ENCODE measurements at places on chromosomes 2 and 18.

DNA sequence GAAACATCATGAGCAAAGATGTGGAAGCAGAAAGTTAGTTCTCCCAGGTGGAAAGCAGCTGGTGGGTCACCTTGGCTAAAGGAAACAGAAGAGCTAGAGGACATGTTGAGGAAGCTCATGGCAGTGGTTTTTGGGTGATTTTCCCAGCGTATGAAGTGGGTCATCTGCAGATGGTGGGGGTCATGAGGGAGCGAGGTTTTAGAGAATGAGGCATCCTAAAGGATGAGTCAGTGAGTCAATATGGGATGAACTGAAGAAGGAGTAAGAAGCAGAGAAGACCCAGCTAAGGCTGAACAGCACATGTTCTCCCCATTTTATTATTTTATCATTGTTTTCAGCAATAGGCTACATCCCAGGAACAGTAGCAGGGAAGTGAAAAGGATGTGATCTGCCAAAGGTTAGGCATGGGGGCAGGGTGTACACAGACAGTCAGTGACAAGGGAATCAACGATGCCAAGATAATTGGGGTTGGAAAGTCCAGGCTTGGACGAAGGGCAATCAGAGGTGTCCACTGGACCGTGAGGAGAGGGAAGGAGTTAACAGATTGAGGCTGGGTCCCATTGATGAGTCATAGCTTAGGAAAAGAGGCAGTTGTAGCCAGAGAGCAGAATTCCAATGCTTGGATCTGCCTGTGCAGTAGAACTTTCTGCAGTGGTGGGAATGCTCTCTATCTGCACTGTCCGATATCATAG is 289.3 kb upstream of the RAB12 start:
- no peak for DNase-seq

DNA sequence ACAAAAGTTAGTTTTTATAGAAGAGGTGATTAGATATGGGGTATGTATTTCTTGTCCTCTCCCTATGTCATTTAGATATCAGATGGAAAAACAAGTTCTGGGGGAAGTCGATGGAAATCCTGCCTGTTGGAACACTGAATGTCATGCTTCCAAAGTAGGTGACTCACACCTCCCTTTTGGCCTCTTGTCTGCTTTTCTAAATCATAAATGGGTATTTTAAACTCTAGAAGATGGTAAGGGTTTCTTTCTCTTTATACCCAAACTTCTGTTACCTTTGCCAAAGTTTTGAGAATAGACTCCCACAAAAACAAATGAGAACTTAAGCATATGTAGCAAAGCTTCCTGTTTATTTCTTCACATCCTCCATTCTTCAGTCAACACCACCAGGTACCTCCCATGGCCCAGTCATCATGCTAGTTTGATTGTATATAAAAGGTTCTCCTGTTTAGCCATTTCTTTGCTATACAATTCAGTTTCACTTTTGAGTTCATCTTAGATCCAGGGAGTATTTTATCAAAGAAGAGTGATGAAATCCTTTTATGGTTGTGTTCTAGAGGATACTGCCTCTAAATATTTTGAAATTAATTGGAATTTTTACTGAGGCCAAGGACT is 63.9 kb downstream of the PRKRA start:
- no peak for DNase-seq

- DNase-seq = no peak
Observed at GRCh38 chr2:28413899-28414295, 21.2 kb downstream of the FOSL2 start.

DNA sequence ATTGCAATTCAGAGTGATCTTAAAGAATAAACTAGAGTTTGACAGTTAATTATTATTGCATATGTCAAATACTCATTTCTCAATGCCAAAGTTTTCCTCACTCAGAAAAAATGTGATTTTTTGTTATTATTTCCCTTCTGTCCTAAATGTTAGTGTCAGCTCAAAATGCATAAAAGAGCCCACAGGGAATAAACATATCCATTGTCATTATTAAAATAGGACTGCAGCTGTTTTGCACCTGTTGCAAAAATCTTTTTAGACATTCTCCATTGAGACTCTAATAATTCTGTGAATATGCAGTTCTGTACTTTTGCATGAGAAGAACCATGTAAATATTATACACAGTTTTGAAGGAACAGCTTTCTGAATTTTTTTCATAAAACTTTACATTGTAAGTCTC is 540.0 kb upstream of the SLC39A10 start:
- DNase-seq = no peak

DNA sequence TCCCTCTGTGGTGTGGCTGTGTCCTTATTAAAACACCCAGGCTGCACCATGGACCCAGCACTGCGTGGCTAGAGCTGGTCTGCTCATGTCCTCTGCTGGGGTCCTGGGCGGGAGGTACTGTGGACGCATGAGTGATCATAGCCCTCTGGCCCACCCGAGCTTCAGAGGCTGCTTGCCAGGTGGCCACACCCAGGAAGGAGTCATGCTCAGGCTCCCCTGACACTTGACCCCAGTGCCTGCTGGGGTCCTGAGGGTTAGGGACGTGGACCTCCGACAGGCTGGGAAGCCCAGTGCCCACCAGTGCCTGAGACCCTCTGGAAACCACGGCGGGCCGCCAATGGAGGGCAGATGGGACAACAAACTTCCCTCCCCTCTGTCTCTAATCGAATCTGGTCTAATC is 66.3 kb upstream of the HS6ST1 start:
- no peak for DNase-seq

DNA sequence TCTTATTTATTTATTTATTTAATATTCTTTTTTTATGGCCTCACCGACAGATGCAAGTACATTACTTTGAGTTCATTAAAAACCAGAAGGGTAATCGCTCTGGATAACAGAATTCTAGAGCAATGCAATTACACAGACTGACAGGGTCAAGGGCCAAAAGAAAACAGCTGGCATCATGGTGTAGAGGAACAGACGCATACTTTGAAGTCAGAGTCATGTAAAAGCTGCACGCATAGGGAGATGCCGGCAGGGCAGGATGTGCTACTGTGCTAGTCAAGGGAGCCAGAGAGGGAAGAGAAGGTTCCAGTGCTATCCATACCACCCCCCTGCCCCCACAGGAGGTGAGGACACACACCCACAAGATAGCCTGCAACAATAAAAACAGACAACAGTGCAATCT is 115.2 kb upstream of the TFCP2L1 start:
- no peak for DNase-seq

DNA sequence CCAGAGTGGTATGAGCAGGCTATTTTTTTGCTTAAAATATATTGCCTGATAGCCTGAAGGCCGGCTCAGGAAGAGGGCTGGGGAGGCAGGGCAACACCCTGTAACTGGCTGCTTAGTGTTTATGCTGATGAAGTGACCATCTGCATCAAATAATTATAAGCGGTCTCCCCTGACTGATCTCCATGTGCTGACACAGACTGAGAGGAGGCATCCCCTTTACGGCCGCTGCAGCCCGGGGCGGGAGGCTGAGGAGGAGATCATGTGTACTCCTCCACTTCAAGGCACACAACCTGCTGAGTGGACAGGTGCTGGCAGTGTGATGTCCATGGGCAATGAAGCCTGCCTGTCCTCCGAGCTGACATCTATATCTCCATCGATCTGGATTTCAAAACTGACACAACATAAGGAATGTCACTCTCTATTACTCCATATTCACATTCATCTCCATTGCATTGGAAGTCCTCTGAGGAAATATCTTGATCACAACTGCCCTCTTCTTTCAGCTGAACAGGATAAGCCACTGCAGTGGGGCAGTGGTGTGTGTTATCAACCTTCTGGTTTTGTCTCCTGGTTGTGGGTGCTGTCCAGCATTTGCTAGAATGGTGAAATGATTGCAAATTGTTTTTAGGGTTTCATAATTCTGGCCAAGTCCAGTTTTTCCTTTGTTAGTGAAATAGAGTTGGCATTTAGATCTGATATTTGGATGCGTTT is 143.5 kb downstream of the AQP4 start:
- DNase-seq = no peak

- no peak for DNase-seq
Observed at GRCh38 chr2:168439536-168439935, 16.5 kb upstream of the CERS6 start.

DNA sequence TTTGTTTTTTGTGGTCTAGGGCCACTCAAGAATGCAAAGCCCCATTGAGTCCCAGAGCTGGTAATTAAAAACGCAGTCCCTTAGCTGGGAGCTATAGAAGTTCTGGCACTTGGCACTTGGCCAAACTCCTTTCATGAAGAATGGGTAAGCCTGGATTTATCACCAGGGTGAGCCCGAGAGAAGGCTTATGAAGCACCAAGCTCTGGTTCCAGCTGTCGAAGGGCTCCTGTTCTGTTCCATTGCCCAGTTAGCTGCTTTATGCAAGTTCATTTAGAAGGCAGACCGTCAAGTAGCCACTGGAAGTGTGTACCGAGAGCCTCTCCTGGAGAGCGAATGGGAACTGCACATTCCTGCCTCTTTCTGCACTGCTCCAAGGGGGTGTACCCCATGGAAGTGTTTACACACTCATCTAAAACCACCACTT is 14.2 kb downstream of the ECEL1 start:
- no peak for DNase-seq

DNA sequence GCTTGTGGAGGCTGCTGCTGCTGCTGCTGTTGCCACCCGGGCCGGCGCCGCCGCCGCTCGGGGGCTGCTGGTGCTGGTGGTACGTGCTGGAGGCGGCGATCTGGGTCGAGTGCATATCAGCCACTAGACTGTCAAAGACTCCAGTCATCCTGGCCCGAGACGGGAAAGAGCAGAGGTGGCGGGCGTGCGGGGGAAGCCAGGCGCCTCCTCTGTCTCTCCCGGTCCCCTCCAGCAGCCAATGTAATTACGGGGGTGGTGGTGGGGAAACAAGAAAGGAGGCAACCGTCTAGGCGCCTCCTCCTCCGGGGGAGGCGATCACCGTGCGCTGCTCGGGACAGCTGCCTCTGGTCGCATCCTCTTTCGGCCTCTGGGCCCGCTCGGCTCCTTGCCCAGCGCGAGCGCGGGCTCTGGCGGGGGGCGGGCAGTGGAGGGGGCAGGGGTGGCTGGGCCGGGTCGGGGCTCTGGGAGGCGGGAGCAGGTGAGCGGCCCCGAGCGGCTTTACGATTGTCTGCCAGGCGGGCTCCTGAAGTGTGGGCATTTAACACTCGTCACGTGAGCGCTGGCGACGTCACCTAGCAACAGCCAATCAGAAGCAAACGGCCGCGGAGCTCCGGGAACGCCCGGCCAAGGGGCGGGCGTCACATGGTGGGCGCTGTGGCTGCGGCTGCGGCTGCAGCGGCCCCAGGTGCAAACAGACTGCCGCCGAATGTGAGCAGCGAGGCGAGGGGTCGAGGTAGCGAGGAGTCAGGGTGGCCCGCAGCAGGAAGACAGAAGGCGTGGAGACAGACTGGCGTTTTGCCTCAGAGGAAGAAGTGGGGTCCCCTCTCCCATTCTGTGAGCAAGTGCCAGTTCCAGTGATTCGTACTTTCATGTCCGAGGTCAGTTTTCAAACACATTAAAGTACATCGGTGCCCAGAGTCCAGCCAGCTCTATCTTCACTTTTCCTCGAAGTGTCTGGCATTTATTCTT is at the start of gene DLX2:
DLX2 (minus strand) TSS at position 510 of the 969 bp plus-strand sequence; CDS start at position 148, 362 bp downstream.
- peak; percentile 61 for DNase-seq

DNA sequence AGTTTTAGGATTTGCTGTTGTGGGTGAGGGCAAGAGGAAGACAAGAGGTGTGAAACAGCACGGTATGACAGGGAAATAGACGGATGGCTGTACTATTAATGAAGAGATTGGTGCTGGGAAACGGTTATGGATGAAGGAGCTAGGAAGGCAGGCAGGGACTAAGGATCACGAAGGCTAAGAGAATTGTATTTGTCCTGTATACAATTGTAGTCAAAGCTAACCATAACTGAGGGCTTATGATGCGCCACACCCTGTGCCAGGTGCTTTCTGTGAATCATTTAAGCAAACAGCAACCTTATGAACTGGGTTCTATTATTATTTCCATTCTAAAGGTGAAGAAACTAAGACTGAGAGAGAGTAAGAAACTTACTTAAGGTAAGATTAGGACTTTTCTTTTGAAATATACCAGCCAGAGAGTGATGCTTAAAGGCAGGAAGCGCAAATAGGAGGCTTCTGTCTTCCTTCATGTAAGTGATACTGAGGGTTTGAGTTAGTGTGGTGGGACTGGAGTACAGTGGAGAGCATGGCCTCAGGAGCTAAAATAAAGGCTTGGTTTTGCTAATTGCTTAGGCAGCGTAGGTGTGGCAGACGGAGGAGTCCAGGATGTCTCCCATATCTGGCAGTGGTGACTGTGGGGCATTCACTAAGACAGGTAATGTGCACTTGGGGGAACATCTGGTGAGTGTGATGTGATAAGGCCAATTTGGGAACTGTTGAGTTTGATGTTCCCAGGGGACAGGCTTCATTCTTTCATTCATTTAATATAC is 85.8 kb downstream of the PLEKHM3 start:
- DNase-seq = no peak

DNA sequence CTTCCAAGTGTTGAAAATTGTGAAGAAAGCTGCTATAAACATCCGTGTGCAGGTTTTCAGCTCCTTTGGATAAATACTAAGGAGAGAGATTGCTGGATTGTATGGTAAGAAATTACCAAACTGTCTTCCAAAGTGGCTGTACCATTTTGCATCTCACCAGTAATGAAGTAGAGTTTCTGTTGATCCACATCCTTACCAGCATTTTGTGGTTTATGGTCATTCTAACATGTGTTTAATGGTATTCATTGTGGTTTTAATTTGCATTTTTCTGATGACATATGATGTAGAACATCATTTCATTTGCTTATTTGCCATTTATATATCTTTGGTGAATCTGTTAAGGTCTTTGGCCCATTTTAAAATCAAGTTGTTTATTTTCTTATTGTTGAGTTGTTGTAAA is 260.7 kb downstream of the SPAG16 start:
- no peak for DNase-seq

GRCh38 chr18:10909724-10910123 is 239.6 kb downstream of the PIEZO2 start:
- DNase-seq = no peak

DNA sequence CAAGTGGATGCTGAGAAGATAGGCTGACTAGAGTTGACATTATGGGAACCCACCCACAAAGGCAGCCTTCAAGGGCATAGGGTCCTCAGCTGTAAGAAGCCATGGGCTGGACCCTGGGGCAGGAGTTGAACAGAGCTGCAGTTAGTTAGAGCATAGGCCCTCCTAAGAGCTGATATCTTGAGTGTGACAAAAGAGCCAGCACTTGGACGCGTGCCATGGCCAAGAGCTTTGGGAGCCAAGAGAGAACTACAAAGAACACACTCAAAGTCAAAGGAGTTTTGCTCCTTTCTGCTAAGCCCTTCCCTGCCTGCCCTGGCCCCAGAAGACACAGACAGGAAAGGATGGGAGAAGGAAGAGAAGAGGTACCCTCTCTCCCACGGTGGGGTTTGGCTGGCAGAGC is 29.9 kb upstream of the AGAP1 start:
- DNase-seq = no peak

All from activated CD8-positive, alpha-beta memory T cell treated with anti-CD3 and anti-CD28 coated beads, Interleukin-2, amount 50 U/mL, for 4 hours (primary cell).